Thoracic aorta (tissue), 2 donors: ENCODE measurements at places on chromosomes 3 and 15.

GRCh38 chr3:110903771-110904519, 167.7 kb upstream of the NECTIN3 start:
- no peak for DNase-seq

GRCh38 chr15:58269455-58270414, 131.6 kb downstream of the AQP9 start:
- DNase-seq: no peak

GRCh38 chr3:66472313-66473134, 28.3 kb downstream of the LRIG1 start:
- no peak for DNase-seq

GRCh38 chr3:4406746-4407568, 60.1 kb downstream of the SUMF1 start:
- DNase-seq: no peak

DNA sequence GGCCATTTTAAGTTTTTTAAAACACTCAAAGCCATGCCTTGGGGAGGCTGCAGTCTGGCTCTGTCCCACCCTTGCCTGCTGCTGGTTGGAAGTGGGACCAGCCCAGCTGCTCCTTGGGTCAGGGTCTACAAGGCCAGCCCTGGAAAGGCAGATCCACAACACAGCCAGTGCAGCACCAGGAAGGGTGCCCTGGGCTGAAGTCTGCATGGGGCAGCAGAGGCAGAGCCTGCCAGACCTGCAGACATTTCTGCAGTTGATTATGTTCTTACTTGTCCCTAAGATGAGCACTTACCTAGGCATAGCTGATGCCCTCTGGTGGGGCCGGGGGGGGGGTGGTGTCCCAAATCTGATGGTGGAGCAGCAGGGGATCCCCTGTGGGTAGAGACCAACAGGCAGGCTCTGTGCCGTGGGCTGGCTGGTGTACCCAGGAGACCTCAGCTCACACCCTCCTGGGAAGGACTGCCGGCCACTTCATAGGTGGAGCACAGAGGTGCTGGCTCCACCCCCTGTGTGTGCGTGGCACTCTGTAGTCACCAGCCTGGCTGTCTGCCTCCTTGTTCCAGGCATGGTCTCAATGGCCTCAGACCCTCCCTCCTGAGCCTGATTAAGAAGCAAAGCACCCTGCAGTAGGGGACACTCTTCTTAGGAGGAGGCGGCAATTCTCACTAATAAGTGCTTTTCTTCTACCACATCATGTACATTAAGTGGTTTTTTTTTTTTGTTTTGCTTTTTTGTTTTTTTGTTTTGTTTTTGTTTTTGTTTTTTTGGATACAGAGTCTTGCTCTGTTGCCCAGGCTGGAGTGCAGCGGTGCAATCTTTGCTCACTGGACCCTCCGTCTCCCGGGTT, 97.4 kb upstream of the KLF13 start:
- no peak for DNase-seq

DNA sequence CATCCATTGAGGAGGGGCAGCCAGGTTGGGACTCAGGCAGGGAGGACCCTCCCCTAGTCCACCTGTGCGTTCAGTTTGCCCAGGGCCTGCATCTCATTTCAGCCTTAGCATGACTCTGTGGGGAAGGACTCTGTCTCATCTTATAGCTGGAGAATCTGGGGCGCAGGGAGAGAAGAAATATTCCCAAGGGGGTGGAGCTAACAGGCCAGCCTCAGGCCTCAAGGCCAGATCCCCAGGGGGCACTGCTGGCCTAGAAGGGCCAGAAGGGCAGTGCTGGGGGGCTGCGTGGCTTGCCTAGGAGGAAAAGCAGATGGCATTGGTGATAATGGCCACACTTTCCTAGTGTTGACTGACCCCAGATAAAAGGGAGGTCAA, 10.9 kb downstream of the AMOTL2 start:
- no peak for DNase-seq

- no peak for DNase-seq
Observed at GRCh38 chr15:57227899-57228298, 148.4 kb upstream of the CGNL1 start.

DNA sequence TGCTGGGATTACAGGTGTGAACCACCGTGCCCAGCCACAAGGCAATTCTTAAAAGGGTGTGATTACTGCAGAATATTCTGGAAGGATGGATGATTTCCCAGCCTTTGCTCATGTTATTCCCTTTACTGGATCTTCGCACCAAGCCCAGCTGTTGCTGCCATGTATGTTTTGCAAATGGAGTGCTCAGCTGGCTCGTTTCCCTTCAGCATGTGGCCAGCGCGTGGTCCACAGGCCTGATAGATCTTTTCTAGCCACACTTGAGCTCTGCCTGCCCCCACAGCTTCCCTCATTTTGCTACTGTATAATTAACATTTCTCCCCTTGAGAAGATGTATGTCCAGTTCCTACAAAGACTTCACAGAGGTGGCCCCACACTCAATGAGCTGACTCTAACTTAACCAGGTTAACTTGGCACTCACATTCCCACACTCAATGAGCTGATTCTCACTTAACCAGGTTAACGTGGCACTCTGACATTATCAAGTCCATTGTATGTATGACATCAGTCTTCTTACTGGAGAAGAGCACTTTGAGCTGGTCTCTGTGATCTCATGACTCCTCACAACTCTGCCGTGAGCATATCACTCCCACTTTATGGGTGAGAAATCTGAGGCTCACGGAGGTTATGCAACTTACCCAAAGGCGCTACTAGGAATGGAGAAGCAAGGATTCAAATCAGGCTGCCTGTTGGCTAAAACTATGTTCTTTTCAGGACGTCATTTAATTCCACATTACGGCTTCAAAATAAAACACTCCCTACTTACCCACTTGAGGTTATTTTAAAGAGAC, 49.2 kb downstream of the TM4SF4 start:
- no peak for DNase-seq

GRCh38 chr3:63538919-63539318, 113.6 kb upstream of the SNTN start:
- DNase-seq: no peak

DNA sequence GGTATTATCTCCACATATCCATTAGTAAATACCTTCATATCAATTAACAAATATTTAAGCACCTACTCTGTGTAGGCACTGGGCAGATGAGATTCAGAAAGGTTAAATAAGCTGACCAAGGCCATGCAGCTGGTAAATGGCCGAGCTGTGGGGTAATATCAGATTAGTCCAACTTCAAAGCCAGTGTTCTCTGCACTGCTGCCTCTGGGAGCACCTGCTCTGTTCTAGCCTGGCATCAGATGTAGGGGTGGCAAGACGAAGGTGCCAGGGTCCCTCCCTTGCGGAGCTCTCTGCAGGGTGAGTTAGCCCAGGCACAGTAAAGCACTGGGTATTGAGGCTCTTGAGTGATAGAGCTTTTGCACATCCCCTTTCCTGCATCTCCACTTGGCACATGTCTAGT, 5.5 kb downstream of the TATDN2 start:
- no peak for DNase-seq

- no peak for DNase-seq
Observed at GRCh38 chr15:48002767-48003166, 118.0 kb upstream of the SLC24A5 start.

GRCh38 chr3:50290161-50290641, 2.0 kb downstream of the IFRD2 start:
- DNase-seq: no peak

DNA sequence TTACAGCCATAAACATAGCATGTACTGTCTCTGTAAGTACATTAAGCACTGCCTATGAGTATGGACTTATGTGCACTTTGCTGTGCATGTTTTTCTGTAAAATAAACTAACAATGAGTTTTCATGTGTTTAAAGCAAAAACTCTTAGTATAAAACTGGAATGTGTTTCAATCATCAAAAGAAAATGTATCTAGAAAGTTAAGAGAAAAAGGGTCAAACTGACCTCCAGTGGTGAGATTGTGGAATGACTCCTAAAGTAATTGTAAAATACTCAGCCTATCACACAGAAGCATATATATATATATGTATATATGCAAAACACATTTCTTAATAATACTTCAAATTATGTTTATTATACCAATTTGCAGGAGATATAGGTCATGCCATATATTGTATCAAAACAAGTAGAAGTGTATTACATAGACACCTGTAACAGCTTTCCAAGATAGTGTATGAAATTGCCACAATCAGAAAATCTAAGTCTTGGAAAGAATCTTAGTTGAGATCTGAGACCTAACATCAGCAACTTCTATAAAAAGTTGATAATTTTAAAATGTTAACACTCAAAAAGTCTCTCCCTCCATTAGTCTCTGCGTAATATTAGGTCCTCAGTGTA, 199.6 kb downstream of the FMN1 start:
- no peak for DNase-seq

GRCh38 chr3:48361928-48362327, 10.1 kb upstream of the FBXW12 start:
- DNase-seq: no peak

DNA sequence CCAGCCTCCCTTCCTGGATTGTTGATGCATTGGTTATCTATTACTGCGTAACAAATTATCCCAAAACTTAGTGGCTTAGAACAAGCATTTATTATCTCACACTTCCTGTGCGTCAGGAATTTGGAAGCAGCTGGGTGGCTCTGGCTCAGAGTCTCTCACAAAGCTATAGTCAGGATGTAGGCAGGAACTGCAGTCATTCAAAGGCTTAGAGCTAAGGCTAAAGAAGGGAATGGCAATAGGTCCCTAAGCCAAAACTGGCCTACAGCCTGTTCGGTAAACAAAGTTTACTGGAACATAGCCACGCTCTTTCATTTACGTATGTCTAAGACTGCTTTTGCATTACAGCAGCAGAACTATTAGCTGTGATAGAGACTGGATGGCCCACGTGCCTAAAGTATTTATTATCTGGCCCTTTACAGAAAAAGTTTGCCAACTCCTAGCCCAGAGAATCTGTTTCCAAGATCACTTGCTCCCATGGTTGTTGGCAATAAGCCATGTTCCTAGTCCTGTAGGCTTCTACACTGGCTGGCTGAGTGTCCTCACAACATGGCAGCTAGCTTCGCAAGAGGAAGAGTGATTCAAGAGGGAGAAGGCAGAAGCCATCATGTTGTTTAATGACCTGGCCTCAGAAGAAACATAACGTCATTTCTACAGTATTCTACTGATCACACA, 132.4 kb downstream of the SNRK start:
- no peak for DNase-seq

GRCh38 chr3:165440380-165440779, 244.2 kb upstream of the SLITRK3 start:
- DNase-seq: no peak

- DNase-seq: no peak
Observed at GRCh38 chr3:134394380-134394779, 20.1 kb upstream of the AMOTL2 start.
